ENCODE measurements at places on chromosomes 3 and 15.

GRCh38 chr3:19473971-19474580 is 325.8 kb downstream of the KCNH8 start:
- no peak for DNase-seq

DNA sequence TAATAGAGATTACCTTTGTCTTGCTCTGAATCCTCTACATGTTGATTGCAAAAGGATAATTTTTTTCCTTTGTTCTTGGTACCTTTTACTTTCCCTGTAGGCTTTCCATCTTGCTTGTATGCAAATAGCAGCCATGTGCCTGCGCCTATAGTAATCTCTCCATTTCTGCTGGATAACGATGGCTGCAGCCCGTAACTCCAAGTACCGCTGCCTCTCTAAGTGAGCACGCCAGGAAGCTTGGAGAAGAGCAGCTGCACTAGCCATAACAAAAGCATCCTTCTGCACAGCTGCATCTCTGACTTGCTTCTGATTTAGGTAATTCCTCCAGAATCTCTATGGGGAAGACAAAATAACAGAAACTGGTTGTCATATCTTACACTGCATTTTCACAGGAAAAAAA is 89.3 kb downstream of the NR2E3 start:
- no peak for DNase-seq

GRCh38 chr3:169665264-169666075 is 2.0 kb upstream of the MECOM start:
- DNase-seq, result no peak

- DNase-seq, result no peak
Measured at GRCh38 chr3:39900462-39901002, 91.1 kb downstream of the MYRIP start.

- no peak for DNase-seq
Measured at GRCh38 chr15:92582206-92582605, 73.4 kb downstream of the FAM174B start.

DNA sequence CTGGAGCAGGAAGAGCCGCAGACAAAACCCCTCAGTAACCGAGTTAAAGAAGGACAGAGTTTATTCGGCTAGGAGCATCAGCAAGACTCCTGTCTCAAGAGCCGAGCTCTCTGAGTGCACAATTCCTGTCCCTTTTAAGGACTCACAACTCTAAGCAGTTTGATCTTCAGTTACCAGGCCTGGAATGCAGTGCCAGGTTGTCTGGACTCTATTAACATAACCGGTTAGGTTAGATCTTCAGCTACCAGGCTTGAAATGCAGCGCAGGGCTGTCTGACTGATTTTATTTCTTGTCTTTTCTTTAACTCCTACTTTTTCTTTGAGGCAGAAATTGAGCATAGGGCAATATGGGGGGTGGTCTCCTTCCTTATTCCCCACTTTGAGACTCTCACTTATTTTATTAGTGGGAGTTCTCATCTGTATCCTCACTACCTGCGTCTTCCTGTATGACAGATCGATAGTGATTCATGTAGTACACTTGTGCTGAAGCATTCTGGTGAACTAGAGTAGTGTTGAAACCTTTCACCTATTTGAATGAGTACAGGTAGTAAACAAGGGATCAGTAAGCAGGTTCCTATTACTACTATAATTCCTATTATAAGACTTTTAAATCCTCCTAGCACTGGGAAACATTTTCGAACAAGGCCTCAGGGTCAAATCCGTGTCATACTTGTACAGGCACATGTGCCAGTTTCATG is 325.0 kb downstream of the CGGBP1 start:
- no peak for DNase-seq

GRCh38 chr3:138429665-138430064 is 4.8 kb upstream of the ESYT3 start:
- DNase-seq, result no peak

DNA sequence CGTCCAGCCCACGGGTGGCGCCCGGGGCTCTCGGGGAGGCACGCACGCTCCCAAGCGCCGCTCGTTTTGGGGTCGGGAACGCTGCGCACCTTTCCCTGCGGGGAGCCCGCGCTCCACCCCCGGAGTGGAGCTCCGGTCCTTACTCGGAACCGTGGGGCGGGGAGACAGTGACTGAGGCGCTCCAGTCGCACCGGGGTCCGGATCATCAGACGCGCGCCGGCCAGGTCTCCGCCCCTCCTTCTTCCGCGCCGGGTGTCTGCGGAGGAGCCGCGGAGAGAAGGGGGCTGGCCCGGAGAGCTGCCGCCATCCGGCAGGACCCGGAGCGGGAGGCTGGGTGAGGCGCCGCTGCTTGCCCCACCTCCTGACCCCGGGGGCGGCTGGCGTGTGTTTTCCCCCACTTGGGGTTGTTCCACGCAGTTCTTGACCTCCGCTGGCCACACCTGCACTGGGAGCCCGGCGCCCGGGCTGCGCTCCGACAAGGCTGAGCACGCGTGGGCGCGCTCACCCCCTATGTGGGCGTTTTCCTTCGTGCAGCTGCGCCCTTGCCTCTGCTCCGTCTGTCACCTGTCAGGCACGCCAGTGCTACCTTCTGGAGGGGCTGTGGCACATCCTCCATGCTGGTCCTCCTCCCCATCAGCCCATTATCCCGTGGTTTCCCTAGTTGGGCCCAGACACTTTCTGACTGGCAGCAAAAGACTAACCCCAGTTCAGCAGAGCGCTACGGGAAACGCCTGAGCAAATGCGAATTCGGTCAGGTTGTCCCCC is at the start of gene MCF2L2:
MCF2L2 (minus strand) TSS at position 173 of the 765 bp plus-strand sequence. CDS start 642 bp downstream, outside the sequence.
- DNase-seq, result peak; percentile 90

GRCh38 chr3:98778852-98779413 is 15.8 kb downstream of the ST3GAL6 start:
- DNase-seq, result no peak

DNA sequence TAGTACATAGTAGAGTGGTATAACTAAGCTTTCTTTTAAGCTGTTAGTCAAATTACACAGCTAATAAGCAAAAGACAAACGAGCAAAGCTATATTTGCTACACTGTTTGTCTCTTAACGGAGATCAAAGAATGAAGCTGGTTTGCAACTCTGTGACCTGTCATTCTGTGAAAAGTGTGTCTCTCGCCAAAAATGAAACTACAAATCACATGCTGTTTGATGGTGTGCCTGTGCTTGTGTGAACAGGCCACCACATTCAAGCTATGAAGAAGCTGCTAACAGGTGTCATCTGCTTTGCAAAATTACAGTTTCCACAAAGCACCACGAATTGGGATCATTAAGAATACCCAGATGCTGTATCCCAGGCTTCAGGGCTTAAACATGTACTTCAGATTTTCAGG is 667.8 kb upstream of the NAALADL2 start:
- DNase-seq, result peak; percentile 1

GRCh38 chr15:90044916-90045371 is 43.8 kb downstream of the ZNF710 start:
- DNase-seq, result no peak

- DNase-seq, result no peak
Measured at GRCh38 chr15:37618353-37618752, 316.1 kb upstream of the TMCO5A start.

DNA sequence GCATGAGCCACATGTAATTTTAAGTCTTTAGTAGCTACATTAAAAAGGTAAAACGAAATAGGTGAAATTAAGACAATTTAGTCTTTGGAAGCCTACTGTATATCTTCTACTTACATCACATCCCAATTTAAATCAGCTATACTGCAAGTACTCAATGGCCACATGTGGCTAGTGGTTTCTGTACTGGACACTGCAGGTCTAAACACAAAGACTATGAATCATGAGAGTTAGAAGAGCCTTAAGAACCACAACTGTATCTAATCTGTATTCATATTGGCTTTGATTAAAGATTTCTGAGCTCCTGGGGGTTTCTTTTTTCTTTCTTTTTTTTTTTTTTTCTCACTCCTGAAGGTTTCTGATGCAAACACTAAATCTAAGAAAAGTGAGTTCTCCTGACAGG is 2.3 kb upstream of the EIF1B start:
- DNase-seq, result no peak

- no peak for DNase-seq
Measured at GRCh38 chr15:66760097-66760967, 58.3 kb downstream of the SMAD6 start.

- DNase-seq, result no peak
Measured at GRCh38 chr3:49277383-49277775, 347 bp upstream of the C3orf62 start.

GRCh38 chr15:64503197-64503596 is 42.8 kb downstream of the ZNF609 start:
- DNase-seq, result no peak

- DNase-seq, result no peak
Measured at GRCh38 chr3:196117809-196118208, 35.9 kb upstream of the TFRC start.

DNA sequence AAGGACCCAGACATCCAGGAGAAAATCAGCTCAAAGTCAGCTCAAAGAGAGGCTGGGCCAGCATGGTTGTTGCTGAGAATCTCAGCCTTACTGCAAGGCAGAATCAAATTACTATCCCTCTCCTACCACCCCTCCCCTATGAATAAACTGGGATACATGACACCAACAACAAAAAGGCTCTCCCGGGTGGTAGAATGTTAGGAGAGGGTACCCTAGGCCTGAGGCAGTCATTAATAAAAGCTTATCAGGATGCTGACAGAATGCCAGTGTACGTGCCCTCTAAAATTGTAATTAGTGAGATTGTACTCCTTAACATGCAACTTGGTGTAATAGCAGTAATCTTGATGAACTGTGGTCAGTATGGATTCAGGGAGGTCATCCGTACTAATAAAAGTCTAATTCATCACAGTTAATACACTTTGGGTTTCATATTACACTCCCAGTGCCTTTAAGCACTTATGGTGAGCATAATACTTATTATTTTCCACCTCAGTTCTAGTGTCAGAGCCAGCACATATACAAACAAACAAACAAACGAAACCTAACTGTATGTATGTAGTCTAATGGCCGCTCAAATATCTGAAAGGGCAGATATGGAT is 76.5 kb downstream of the B3GALNT1 start:
- DNase-seq, result no peak

DNA sequence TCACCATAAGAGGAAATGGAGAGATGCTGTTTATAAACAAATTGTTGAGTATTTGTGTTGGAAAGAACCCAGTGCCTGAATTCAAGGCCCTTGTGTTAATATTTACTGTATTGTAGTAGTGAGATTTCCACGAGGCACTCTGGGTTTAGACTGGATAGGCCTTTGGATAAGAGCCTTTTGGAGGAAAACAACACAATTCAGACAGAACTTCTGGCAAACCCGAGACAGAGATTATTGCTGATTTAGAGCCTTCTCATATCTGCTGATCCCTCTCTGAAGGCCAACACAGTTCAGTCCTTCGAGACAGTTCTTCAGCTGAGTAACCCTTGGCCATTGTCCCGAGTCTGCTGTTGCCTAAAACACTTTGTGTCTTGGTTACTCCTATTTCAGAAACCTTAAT is 55.7 kb downstream of the LMCD1 start:
- DNase-seq, result no peak

DNA sequence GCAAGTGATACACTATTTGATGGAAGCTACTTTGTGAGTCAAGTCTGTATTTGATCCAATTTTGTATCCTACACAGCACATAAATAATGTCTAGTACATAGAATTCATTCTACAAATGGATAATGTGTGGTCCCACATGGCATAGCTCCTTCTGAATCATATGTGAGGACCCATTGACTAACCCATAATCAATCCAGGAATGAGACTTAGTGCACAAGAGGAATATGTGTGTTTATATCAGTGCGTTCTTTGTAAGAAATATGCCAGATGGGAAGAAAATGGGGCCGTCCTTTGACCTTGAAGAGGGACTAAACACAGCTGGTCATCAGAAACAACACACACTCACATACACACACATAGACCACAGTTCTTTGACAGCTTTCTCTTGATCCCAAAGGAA is 282.7 kb upstream of the SEMA6D start:
- DNase-seq, result no peak

- DNase-seq, result peak; percentile 34
Measured at GRCh38 chr3:30286007-30286669, 320.3 kb upstream of the TGFBR2 start.

DNA sequence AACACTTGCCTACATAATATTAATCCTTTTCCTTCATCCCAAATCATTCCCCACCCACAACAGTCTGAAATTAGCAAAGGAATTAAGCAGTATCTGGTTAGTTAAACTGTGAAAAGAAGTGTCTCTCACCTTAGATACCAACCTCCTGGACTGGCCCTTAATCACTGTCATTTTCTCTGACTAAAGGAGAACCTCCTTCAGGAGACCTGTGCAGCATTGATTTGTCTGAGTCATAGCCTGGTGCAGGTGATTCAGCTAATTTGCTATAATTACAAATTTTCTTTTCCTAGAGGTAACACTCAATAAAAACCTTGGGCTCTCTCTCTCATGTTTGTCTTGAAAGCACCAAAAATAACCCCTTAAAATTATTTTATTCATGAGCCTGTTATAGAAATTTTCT is 279.8 kb upstream of the SEMA6D start:
- DNase-seq, result no peak

DNA sequence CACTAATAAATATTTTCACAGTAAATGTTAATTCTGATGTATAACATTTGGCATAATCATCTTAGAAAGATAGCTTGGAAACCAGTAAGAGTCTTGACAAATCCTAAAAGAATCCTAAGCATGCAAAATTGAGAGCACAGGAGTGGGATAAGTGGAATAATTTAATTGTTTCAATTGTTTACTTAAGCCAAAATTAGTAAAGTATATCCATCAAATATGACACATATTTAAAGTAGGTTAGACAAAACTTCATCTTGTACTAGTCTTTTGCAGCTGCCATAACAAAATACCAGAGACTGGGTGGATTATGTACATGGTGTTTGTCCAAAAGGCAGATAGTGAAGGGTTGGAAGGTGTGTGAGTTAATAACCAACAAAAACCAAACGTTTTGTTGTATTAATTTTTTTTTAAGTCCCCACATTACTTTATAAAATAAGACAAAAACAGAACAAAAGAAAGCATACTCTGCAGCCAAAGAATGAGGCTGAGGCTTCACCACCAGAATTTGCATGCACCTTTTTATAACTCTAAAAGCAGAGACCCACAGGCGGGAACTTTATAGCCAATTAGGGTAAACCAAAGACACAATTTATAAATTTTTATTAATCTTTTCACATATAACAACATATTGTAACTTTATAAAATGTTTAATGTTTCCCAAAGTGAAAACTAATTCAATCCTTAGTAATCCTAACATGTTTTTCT is 41.9 kb upstream of the CD200R1L start:
- no peak for DNase-seq

DNA sequence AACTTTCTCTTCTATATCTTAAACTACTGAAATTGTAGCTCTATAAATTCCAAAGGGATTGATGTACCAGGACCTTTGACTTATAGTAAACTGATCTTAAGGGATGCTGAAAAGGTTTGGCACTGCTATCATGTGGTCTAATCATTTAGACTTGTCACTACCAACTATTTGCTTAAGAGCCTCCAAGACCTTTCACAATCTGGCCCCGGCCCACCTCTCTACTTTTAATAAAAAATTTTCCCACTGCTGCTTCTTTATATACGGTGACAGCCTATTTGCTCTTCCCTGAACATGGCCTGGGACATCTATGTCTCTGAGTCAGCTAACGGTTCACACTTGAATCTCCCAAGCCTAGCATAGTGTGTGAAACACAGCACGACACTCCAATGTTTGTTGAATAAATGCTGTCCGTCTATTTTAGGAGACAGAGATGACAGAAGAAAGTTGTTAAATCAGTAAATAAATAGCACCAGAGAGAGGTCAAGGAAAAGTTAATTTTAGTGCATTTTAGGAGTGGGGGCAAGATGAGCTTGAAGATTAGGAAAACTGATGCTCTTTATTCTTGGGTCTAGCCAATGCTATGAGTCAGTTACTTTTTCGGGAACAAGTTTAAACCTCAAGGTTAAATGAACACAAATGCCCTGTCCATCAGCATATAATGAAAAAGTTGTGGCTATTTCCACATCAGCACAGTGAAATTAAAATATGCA is 212.9 kb downstream of the TIGIT start:
- no peak for DNase-seq

- DNase-seq, result peak; percentile 72
Measured at GRCh38 chr3:122102191-122102935, 47.2 kb downstream of the CD86 start.

Measured in activated CD8-positive, alpha-beta T cell treated with anti-CD3 and anti-CD28 coated beads for 36 hours (primary cell).